ENCODE measurements at places on chromosomes 11 and 22.

DNA sequence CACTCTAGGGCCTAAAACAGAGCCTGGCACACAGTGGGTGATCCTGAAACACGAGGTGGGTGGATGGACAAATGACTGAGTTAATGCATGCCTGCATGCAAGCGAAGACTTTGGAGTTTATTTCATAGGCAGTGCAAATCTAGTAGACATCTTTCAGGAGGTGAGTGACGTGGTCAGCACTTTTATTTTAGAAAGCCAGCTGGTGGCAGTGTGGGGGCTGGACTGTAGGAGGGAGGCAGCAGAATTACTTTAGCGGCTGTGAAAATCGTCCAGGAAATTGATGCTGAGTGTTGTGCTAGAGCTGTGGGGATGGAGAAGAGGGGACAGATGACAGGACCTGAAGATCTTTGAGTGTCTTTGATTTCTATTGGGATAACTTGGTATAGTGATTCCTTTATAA is 47.1 kb downstream of the BMAL1 start:
- DNase-seq, result no peak

DNA sequence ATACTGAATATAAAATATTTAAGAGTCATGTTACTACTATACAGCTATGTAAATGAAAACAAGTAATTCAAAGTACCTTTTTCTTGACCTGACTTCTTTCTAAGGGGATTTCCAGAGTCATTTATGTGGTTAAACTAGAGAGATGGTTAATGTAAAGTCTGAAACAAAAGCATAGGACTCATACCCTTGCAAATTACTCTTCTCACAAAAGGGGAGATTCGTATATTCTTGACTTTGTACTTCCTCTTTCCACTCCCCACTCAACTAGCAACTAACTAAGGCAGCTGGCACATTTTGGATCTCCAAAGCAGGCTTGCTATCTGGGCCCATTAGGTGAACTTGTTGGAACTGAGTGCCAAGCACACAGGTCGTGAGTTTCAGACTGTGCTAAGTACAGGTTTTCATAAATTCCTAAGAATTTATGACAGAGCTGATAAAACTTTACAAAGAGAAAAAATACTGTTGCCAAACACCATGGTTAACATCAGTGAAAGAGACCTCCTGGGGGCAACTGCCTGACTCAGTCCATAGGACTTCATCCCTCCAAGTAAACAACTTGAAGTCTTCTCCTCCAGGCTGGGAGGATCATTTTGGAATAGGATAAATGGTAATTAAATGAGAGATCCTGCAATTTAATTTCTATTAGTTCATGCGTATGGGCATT is 77.0 kb upstream of the DDI1 start:
- DNase-seq, result no peak

GRCh38 chr11:15673408-15673831 is 558.7 kb downstream of the INSC start:
- no peak for DNase-seq

- DNase-seq, result no peak
Observed at GRCh38 chr11:57815877-57816276, 54.3 kb downstream of the CTNND1 start.

DNA sequence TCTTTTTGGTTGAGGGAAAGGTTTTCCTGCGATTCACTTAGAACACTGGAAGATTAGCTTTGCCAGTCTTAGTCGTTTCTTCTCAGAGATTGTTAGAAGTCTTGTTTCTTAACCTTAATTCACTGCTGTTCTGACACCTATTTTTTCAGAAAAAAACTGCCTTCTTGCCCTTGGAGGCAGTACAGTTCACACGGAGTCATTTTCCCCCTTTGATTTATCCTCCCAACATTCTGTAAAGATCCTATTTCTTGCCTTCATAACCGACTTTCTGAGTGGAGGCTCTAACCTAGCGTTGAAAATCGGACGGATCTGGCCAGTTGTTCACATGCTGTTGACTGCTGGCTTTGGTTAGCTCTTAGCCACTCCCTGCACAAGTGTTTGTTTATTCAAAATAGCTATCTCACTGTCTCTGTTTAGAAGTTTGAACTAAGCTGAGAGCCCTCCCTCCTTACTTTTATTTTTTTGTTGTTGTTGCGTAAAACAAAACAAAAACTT is 737 bp downstream of the BCL2L13 start:
- peak; percentile 64 for DNase-seq

DNA sequence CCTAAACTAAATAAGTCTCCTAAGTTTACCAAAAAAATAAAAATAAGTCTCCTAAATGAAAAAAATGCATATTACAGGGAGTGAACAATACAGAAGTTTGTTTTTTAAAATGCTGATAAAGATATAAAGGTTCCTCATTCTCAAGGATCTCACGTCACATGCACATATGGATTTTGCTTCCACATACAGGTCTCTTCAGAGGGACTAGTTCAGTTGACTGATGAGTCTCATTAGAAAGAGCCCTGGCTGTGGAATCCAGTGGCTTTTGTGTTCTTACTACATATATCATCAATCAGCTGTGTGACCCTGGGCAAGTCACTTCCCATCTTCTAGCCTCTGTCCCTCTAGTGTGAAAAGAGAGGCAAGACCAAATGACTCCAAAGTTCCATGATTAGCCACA is 43.1 kb downstream of the MPPED2 start:
- no peak for DNase-seq

DNA sequence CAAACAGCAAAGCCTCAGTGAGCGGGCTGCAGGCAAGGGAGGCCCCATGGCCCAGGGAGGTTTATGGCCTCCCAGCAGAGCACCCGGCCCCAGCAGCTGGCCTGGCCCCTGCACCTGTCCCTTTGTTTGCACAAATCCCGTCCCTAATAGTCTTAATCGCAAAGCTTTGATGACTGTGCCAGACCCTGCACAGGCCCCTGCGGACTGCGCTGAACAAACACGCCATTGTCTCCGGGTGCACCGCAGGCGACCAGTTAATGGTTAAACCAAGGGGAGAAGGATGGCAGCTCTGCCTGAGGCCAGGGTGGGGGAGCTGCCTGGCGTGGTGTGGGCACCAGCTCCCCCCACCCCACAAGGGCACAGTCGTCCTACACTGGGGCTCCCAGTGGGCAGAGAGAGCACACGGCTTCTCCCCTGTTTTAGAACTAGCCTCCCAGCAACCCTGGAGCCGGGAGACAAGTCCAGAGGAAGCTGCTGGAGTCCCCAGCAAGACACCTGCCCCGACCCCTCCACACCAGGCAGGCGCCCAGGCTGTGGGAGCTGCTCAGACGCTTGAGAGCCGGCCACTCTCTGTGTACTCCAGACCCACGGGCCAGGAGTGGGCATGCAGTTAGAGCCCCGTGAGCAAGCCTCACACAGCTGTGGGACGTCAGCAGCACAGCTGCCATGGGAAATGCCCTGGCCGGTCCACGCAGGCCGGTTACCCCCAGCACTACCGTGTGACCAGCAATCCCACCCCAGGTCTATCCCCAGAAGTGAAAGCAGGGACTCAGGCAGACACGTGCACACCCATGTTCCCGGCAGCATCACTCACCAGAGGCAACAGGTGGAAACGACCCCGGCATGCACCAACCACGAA is 39.7 kb upstream of the TH start:
- DNase-seq, result no peak

- DNase-seq, result no peak
Observed at GRCh38 chr11:17976651-17977050, 36.2 kb downstream of the SERGEF start.

GRCh38 chr11:5603326-5603725 is 6.9 kb downstream of the TRIM6 start:
- no peak for DNase-seq

GRCh38 chr11:130181295-130182272 is 22.0 kb downstream of the ST14 start:
- DNase-seq, result peak; percentile 73

DNA sequence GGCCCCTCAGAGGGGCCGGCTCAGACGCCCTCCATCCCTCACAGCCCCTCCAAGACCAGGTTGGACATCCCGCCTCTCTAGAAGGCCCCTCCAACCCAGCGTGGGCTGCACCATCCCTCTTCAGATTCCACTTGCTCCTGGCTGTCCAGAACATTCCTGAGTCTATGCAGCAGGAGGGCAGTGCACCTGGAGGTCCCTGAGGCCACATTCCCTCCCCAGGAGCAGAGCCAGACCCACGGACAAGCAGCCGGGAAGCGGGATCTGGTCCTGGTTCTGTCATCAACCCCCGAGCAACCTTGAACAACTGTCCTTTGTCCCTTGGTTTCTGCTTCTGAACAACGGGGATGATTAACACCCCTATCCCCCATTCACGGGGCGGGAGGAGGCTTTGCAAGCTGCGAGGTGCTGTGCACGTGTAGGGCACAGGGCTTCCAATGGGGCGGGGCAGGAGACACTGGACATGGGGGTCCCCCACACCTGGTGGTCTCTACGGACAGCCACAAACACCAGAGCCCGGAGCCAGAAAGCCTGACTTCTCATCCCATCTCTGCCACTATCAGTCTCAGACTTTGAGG is 13.2 kb upstream of the PDGFB start:
- DNase-seq, result no peak

GRCh38 chr22:20061481-20061861 is 18.6 kb upstream of the DGCR8 start:
- no peak for DNase-seq

DNA sequence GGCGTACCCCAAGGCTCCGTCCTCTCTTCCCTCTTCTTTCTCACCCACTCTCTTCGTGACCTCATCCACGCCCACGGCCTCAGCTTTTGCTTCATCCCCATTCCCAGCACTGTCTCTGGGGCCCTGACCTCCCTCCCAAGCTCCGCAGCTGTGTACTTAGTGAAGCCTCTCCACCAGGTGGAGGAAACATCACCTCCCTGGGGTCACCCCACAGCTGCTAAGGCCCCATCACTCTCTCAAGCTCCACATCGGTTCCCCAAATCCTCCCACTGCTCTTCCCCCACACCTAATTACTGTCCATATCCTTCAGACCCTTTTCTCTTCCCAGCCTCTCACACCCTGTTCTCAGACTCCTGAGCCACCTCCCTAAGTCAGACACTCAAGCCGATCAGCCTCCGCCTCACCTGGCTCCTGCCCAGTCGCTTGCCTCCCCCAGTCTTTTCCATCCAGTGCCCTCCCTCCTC is 7.9 kb upstream of the SYT7 start:
- DNase-seq, result no peak

GRCh38 chr11:21040630-21041029 is 371.2 kb downstream of the NELL1 start:
- no peak for DNase-seq

- DNase-seq, result no peak
Observed at GRCh38 chr11:9732453-9732852, 68.6 kb downstream of the SWAP70 start.

GRCh38 chr11:126438272-126438671 is 82.8 kb downstream of the ST3GAL4 start:
- no peak for DNase-seq

Data from Caki2 (cell line).